CD4-positive, alpha-beta T cell treated with Interleukin-2 at 100 ng/mL for 4 hours (primary cell): ENCODE measurements at places on chromosomes 7 and 10.

DNA sequence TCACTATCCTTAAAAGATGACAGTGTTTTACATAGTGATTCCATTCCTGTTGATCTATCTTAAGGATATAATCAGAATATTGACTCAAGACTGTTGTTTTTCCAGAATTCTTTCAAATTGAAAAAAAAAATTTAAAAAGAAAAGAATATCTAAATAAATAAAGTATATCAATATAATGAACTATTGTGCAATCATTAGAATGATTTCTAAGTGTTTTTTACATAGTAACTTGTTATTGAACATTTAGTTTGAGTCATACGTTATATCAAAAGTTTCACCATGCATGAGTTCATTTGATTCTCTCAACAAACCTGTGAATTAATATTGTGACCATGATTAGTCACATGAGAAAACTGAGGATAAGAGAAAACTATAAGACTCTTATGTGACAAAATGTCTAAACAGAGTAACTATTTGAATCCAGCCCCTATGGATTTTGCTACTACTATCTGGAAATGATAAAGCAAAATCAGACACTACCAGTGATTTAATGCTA lies 46.1 kb downstream of the KLF6 start:
- no peak for DNase-seq

- DNase-seq = no peak
Measured at GRCh38 chr10:110163841-110164240, 43.6 kb upstream of the MXI1 start.

DNA sequence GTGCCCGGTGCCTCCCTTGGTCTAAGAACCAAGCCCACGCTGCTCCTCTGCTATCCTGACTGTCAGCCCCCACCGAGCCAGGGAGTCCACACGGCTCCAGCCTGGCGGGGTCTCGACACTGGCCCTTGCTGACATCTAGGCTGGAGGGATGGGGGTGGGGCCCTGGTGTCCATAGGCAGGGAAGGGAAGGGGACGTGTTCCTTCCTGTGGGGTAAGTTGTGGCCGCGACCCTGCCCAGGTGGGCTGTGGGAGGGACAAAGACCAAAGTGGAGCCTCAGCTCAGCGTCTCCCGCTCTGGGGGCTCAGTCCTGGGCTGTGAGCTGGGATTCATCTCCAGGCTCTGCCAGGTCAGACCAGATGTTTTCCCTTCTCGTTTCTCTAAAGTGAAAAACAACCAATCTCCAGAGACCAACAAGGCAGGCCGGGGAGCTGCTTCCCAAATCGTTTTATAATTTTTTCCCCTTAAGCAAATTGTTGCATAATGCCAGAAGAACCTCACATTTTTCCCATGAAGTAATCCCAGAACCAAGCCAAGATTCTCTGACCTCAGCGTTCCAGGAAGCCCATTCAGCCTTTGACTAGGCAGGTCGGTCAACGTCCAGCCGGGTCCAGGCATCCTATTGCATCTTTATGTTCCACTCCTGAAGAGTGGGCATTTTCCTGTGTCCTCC lies 101.2 kb downstream of the RGS10 start:
- DNase-seq = no peak

GRCh38 chr7:121101621-121102020 lies 113.1 kb downstream of the CPED1 start:
- DNase-seq = no peak

- no peak for DNase-seq
Measured at GRCh38 chr7:40299097-40299496, 164.3 kb downstream of the SUGCT start.

DNA sequence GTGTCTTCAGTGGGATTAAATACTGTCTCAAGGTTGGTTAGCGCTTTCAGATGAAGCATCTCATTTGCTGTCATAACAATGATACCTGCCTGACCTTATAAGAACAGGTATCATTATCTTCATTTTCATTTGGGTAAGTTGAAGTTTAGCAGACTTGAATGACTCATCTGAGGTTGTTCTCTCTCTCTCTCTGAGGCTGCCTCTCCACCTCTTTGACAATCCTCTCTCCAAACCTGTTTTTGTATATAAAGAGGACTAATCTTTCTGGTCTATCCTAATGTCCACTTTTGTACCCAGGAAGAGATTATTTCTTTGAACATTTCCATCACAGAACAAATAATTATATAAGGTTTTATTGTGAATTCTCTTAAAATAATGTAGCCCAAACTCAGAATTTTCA lies 291.4 kb downstream of the KLF6 start:
- no peak for DNase-seq

GRCh38 chr10:61119573-61119972 lies 175.6 kb upstream of the RHOBTB1 start:
- no peak for DNase-seq

DNA sequence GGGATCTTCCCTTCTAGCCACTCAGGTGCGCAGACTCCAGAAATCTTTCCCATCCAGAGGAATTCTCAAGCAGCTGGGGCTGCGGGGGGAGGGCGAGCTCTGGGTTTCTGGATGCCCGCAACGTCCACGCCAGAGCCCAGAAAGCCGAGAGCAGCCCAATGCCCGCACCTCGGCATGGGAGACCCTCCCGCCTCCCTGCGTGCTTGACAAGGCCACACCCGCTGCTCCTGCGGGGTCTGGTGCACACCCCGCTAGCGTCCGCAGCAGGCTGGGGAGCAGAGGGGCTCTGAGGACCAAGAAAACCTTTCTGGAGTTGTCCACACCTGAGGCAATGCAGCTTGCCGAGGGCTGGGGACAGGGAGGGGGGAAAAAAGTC lies 66.2 kb downstream of the SLC29A4 start:
- DNase-seq = no peak

- no peak for DNase-seq
Measured at GRCh38 chr7:8303904-8304528, 42.0 kb upstream of the ICA1 start.

- DNase-seq = peak; percentile 62
Measured at GRCh38 chr7:45259966-45260646, 102.5 kb downstream of the RAMP3 start.

GRCh38 chr7:9250876-9251275 lies 817.5 kb downstream of the NXPH1 start:
- DNase-seq = no peak
